ENCODE measurements at places on chromosomes 13 and 19. TPM values are rescaled to one million over a fixed set of nuclear protein-coding genes. Genes with fewer than 3 reads are reported as not detected.

DNA sequence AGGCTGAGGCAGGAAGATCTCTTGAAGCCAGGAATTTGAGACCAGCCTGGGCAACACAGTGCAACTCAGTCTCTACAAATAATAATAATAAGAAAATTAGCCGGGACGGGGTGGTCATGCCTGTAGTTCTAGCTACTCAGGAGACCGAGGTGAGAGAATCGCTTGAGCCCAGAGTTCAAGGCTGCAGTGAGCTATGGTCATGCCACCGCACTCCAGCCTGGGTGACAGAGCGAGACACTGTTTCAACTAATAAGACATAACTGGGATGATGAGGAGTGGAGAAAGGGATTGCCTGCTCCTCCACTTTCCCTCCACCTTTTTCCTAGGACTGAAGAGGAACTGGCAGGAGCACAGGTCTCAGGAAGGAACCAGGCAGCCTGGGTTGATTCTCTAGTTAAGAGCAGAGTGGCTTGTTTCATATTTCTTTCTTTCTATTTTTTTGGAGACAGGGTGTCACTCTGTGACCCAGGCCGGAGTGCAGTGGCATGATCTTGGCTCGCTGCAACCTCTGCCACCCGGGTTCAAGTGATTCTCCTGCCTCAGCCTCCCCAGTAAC is 4.6 kb upstream of the GPI start:
- no peak for DNase-seq

- DNase-seq = peak; percentile 83
Measured at GRCh38 chr19:12723641-12724426, at the start of gene TNPO2. TSS of gene TNPO2 (minus strand) at chr19:12723932. CDS start at chr19:12720977, 2,955 bp downstream.

DNA sequence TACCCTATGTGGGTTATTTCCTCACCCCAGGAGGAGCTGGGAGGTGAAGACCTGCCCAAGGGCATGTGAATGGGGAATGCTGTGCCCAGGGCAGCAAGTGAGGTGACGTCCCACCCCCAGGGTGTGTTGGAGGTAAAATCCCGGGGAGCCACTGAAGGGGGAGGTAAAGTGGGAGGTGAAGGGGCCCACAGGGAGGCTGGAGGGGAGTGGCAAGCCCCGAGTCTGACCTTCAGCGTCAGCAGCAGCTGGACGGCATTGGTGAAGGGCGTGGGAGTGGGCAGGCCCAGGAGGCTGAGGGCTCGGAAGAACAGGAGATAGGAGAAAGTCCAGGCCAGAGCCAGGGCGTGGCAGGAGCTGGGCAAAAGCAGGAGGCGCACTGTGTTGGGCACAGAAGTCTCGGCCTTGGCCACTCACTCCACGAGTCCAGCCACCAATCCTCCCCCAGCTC is 2.4 kb downstream of the MBOAT7 start:
- no peak for DNase-seq

- DNase-seq = no peak
Measured at GRCh38 chr19:16627193-16627927, 644 bp downstream of the MED26 start.

DNA sequence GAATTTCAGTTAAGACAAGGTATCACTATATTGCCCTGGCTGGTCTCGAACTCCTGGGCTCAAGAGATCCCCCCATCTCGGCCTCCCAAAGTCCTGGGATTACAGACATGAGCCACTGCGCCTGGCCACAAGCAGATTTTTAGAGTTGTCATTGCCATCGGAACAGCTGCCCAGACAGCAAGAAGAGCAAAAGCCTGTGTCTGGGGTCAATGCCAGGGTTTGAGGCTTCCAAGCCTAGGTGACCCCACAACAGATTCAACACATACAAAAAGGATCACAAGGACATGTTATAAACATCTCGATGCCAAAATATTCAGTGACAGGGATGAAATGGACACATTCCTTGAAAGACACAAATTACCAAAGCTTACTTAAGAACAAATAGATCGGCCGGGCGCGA is 40.1 kb upstream of the KLF2 start:
- no peak for DNase-seq

DNA sequence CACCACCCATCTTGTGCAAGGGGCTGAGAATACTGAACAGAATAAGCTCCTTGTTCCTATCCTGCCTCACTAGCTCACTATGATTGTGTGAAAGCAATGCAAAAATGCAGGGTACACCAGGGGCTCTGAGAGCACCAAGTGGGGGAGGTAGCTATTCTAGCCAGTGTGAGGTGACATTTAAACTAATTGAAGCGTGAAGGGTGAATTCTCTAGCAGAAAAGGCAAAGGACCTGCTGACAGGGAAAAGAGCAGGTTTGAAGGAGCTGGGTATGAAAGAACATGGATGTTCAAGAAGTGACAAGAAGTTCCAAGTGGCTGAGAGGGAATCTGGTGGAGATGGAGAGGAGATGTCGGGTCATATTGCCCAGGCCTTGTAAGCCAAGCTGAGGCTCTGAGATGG is 64.2 kb downstream of the SIAH3 start:
- no peak for DNase-seq

GRCh38 chr19:7870571-7871436 is 3.4 kb downstream of the PRR36 start:
- DNase-seq = peak; percentile 89

CDK8 gene
- total RNA-seq = 12.1 TPM

RFPL4A gene
- not detected for total RNA-seq

HSD11B1L gene
- 3.6 TPM for total RNA-seq

MBD3L3 gene
- not detected for total RNA-seq

OR7C2 gene
- not detected for total RNA-seq

CACNG7 gene
- total RNA-seq = not detected

Measured in MG63 (cell line).